ENCODE measurements at places on chromosomes 3 and 15. TPM values are rescaled to one million over a fixed set of nuclear protein-coding genes. Genes with fewer than 3 reads are reported as not detected.

The DLEC1 gene
- 1.8 TPM for total RNA-seq

The GTPBP8 gene
- total RNA-seq: 29.6 TPM

The RFTN1 gene
- 11.0 TPM for total RNA-seq

The CXCR6 gene
- not detected for total RNA-seq

The CHRD gene
- 6.4 TPM for total RNA-seq

The SPRED1 gene
- total RNA-seq: 36.7 TPM

The TMEM108 gene
- 17.4 TPM for total RNA-seq

The DLL4 gene
- 0.31 TPM for total RNA-seq

DNA sequence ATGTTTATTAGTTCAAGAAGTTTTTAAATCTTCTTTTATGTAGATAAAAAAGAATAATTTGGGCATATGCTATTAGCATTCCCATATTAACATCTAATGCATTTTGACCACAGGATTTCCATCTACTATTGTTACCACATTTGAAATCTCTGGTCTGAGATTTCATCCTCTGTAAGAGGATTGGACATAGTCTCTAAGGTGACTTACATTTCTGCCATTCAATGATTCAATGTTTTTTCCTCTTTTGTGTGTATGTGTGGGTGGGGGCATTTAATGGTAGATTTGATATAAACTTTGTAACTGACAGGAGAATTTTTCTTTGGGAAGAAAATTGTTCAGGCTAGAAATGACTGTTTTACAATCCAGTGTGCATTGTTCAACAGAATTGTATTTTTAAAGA lies 307.3 kb upstream of the RBMS3 start:
- H3K27me3 ChIP-seq: no peaks in the 10 kb centered on the region
- no peak overlapping the region for H3K4me3 ChIP-seq
- H3K4me1 ChIP-seq: no peaks in the 10 kb centered on the region
- H3K27ac ChIP-seq: no peak overlapping the region
- DNase-seq: no peak

DNA sequence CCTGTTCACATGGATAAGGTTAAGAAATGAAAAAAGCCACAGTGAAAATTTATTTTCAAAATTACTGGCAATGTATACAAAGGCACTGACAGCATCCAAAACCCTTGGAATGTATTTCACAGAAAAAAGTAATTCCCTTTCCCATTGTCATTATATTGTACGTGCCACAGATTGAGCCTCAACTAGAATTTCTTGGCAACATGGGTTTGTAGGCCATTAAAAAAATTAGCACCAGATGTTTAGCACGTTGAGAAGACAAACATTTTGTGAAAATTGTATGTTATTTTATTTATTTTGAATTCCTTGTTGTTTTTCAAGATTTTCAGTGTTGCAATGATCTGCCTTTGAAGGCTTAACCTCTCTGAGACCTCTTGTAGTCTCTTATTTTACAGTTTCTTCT lies 76.3 kb upstream of the EPHB3 start:
- H3K36me3 ChIP-seq: no peaks in the 10 kb centered on the region
- no peak overlapping the region for H3K4me3 ChIP-seq
- DNase-seq: no peak
- H3K27me3 ChIP-seq: peaks cover 23% of the 10 kb centered on the region
- H3K4me1 ChIP-seq: peaks cover 19% of the 10 kb centered on the region

GRCh38 chr15:55742927-55743728 lies at the start of gene PRTG:
Gene PRTG, minus strand, starts transcription at chr15:55743152. Its CDS starts 221 bp downstream, at chr15:55742931.
- H3K4me3 ChIP-seq: peak within 1 kb of the TSS; percentile 87
- peaks cover 18% of the 10 kb centered on the region for H3K4me1 ChIP-seq
- no peaks in the 10 kb centered on the region for H3K36me3 ChIP-seq
- DNase-seq: peak; percentile 42

DNA sequence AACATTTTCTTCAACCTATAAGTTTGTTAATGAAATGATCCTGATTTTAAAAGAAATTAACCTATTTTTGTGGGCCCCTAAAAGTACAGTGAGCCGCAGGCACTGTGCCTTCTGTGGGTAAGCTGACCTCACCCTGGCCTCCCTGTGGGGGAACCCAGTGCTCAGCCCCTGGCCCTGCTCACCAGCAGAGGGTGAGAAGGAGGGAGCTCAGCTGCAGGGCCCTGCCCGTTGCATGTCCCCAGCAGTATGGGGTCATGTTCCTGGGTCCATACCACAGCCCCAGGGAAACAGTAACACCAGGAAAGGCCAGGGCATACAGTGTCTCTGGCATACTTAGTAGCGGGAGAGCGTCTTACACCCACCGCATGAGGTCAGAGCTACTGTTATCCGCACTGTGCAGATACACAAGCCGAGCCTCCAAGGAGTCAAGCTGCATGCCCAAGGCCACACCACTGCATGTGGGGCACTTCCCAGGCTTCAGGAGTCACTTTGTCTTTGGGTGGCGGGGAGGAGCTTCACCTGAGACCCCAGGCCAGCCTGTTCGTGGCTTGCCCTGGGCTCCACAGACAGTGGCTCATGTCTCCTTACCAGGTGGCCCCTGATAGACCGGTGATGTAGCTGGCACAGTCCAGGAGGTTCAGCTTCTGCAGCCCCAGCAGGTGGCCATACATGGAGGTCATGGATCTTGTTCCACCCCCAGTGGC lies 22.6 kb upstream of the EHD4 start:
- no peaks in the 10 kb centered on the region for H3K4me1 ChIP-seq
- H3K4me3 ChIP-seq: no peak overlapping the region
- no peak overlapping the region for H3K27ac ChIP-seq

DNA sequence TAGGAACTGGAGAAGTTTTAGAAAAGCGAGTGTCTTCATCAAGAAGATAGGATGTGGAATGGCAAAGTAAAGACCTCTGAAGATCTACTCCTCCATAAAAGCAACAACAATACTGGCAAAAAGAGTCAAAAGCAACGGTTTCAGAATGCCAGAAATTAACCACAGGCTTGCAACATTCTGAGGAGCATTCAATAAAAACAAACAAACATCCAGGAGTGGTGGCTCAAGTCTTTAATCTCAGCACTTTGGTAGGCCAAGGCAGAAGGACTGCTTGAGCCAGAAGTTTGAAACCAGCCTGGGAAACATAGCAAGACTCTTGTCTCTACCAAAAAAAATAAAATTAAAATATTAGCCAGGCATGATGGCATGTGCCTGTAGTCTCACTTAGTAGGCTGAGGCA lies 143.2 kb upstream of the HACD2 start:
- no peaks in the 10 kb centered on the region for H3K36me3 ChIP-seq
- no peak for DNase-seq
- H3K27ac ChIP-seq: no peak overlapping the region

- no peak overlapping the region for H3K27ac ChIP-seq
- H3K4me1 ChIP-seq: peaks cover 29% of the 10 kb centered on the region
- DNase-seq: no peak
These were observed 193.9 kb downstream of the XXYLT1 start for GRCh38 chr3:195076981-195077610.

GRCh38 chr3:44001072-44001471 lies 240.6 kb upstream of the TOPAZ1 start:
- peaks cover 85% of the 10 kb centered on the region for H3K27me3 ChIP-seq
- peaks cover 28% of the 10 kb centered on the region for H3K4me1 ChIP-seq
- H3K27ac ChIP-seq: no peak overlapping the region

- DNase-seq: no peak
- H3K36me3 ChIP-seq: no peaks in the 10 kb centered on the region
- peaks cover 9% of the 10 kb centered on the region for H3K27me3 ChIP-seq
- no peak overlapping the region for H3K27ac ChIP-seq
- H3K4me1 ChIP-seq: peaks cover 11% of the 10 kb centered on the region
These were observed 16.0 kb downstream of the MUC13 start for GRCh38 chr3:124918524-124918923.

DNA sequence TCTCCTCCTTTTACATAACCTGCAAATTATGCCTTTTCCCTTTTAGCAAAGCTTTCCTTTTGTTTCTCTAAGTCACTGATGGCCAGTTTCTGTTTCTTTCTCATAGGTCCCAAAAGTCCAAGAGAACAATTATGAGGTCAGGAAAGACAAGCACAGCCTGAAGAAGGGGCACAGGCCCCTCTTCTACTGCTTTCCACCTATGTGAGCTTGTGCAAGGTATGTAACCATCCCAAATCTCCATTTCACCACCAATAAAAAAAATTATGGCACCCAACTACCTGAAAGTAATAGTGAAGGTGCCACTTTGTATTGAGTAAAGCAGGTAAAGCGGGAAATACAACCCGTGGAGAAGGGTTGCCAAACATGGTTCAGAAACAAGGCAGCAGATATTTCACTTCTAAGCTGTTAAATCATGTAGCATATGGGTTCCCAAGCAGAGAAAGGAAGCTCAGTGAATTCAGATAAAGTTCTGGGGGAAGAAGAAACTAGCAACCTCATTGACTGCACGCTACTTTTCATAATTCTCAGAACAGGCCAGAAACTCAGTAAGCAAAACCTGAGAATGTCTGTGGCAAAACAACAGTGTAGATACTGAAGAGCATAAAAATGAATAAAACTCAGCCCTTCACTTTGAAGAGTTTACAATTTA lies 4.2 kb downstream of the PLOD2 start:
- H3K27me3 ChIP-seq: no peaks in the 10 kb centered on the region
- no peak for DNase-seq
- peak overlapping the region; percentile 73 for H3K27ac ChIP-seq

DNA sequence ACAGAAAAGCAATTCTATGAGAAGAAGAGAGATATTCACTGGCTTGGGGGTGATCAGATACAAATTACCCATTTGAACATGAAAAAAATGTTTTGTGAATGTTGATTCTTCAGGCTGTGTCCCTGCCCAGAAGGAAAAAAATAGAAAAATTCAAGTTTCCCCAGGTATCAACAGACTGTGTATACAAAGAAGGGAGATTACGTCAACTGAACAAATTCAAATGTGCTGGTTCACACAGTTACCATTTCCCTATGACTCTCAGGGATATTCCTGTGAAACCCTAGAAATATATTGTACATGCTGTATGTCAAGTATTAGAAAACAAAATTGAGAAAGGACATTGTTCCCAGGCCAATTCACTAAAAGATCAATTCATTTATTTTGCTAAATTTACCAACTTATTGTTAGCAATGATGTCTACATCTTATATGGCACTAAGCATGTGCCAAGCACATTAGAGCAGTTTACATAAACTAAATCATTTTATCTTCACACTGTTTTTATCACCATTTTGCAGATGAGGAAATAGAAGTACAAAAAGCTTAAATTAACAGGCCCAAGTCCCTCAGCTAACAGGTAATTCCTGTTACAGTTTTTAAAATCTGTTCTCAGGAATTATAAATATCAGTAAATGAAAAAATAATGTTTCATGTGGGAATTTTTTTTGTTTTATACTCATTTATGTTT lies 306.7 kb upstream of the ROBO2 start:
- peaks cover 2% of the 10 kb centered on the region for H3K36me3 ChIP-seq
- H3K4me3 ChIP-seq: no peak overlapping the region
- DNase-seq: no peak
- H3K27ac ChIP-seq: no peak overlapping the region
- peaks cover 6% of the 10 kb centered on the region for H3K4me1 ChIP-seq

GRCh38 chr3:10344147-10344943 lies 23.4 kb upstream of the SEC13 start:
- H3K4me3 ChIP-seq: no peak overlapping the region
- no peaks in the 10 kb centered on the region for H3K36me3 ChIP-seq
- H3K4me1 ChIP-seq: no peaks in the 10 kb centered on the region

GRCh38 chr3:84487296-84487695 lies 471.5 kb upstream of the CADM2 start:
- H3K4me3 ChIP-seq: no peak overlapping the region
- no peak overlapping the region for H3K27ac ChIP-seq
- no peak for DNase-seq
- H3K36me3 ChIP-seq: no peaks in the 10 kb centered on the region

GRCh38 chr3:10432156-10432845 lies 73.1 kb downstream of the ATP2B2 start:
- H3K27me3 ChIP-seq: peaks cover 40% of the 10 kb centered on the region
- no peaks in the 10 kb centered on the region for H3K36me3 ChIP-seq
- no peak overlapping the region for H3K27ac ChIP-seq
- no peaks in the 10 kb centered on the region for H3K4me1 ChIP-seq
- H3K4me3 ChIP-seq: no peak overlapping the region
- no peak for DNase-seq

DNA sequence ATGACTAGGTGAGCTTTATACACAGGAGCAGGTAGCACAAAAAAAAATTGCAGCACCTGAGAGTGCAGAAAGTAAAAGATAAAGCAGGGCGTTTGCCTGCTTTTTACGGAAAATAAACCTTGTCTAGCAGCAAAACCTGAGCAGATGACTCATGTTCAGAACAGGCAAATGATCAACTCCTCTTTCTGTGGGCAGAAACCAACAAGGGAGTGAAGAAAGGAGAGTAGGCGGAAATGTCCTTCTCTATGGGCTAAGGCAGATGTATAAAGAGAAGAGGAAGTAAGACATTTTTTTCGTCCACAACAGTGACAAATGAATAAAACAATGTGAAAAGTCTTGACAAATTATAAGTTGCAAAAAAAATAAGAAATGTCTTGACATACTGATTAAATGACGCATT lies 24.5 kb upstream of the GMNC start:
- H3K4me1 ChIP-seq: no peaks in the 10 kb centered on the region
- DNase-seq: no peak
- peaks cover 18% of the 10 kb centered on the region for H3K27me3 ChIP-seq
- no peak overlapping the region for H3K27ac ChIP-seq

- DNase-seq: peak; percentile 58
- peaks cover 49% of the 10 kb centered on the region for H3K27me3 ChIP-seq
- peak overlapping the region; percentile 82 for H3K4me3 ChIP-seq
These were observed 1.1 kb downstream of the BAHD1 start for GRCh38 chr15:40441565-40442531.

DNA sequence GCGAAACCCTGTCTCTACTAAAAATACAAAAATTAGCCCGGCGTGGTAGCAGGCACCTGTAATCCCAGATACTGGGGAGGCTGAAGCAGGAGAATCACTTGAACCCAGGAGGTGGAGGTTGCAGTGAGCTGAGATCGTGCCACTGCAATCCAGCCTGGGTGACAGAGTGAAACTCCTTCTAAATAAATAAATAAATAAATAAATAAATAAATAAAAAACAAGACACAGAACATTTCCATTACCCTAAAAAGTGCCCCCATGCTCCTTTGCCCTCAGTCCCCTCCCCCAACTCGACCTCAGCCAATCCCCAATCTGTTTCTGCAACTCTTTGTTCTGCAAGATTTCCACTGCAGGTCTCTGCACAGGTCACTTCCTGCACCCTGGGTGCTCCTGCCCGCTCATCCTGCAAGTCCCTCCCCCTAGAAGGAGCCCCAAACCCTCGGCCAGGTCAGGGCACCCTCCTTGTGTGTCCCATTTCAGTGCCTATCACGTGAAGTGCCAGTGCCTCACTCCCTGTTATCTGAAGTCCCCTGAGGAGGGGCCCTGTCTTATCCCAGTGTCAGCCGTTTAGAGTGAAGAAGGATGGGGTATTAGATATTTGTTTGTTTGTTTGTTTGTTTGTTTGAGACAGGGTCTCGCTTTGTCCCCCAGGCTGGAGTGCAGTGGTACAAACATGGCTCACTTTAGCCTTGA lies 1.1 kb downstream of the FAM240A start:
- no peak for DNase-seq
- H3K27ac ChIP-seq: no peak overlapping the region
- H3K4me1 ChIP-seq: peaks cover 2% of the 10 kb centered on the region
- peaks cover 9% of the 10 kb centered on the region for H3K27me3 ChIP-seq
- H3K4me3 ChIP-seq: no peak overlapping the region
- H3K36me3 ChIP-seq: no peaks in the 10 kb centered on the region

GRCh38 chr15:100332721-100333120 lies 9.1 kb downstream of the ADAMTS17 start:
- DNase-seq: no peak
- no peak overlapping the region for H3K4me3 ChIP-seq
- H3K36me3 ChIP-seq: peaks cover 15% of the 10 kb centered on the region
- no peaks in the 10 kb centered on the region for H3K27me3 ChIP-seq
- H3K27ac ChIP-seq: no peak overlapping the region

GRCh38 chr15:37773111-37773860 lies 161.2 kb upstream of the TMCO5A start:
- H3K4me3 ChIP-seq: no peak overlapping the region
- H3K4me1 ChIP-seq: peaks cover 3% of the 10 kb centered on the region
- no peaks in the 10 kb centered on the region for H3K27me3 ChIP-seq

All from mesothelial cell of epicardium (in vitro differentiated cells).